Uterus (tissue), 4 donors: ENCODE measurements at places on chromosomes 3 and 15. TPM values are rescaled to one million over a fixed set of nuclear protein-coding genes. Genes with fewer than 3 reads are reported as not detected.

Gene RASL12
- 68.0 TPM for total RNA-seq

DNA sequence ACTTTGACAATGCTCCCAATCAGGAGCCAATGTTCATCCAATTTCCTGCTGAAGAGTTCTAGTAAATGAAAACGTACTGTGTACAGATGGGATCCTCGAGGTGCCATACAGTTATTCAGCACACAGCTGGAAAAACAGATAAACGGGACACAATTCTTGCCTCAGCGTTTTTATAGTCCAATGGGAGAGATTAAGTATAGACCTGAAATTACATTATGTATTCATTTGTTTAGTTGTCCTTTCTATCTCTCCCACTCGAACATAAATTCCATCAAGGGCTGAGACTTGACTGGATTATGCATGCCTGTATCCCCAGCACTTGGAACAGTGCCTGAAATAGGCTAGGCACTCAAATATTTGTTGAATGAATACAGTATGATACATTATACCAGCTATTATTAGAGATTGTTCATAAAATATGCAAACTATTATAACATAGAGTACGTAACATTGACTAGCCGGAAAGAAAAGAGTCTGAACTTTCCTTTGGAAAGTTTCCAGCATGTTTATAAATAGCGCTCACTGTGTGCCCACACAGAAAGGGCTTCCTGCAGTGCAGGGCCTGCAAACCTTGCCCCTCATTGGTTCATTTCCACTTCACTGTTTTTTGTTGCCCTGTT, 27.4 kb upstream of the SNTN start:
- no peak for DNase-seq

DNA sequence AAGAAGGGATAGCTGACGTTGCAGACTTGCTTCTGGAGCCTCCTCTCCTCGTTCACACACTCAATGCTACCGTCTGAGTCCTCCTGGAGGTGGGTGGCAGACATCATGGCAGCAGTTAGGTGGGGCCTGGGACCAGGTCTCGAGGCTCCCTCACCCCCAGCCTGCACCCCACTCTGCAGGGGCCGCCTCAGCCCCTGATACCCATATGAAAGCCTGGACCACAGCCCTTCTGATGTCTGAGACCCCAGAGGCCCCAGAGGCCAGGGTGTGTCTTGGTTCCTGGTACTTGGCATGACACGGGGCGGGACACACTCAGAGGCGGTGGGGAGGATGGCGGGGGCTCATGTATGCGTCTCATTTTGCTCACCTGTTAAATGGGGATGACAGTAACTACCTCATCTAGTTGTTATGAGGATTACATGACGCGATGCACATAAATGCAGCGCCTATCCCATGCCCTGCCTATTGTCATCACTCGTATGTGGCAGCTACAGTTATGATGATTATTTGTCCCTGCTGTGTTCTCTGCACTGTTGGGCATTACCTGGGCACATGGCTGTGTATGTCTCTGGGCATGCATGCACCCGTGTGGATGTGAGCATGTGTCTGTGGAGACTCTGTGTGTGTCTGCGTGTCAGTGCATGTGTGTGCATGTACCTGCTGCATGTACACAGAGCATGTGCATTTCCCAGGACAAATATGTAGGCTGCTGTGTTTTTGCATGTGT, 39.9 kb downstream of the FEM1B start:
- peak; percentile 9 for DNase-seq

- no peak for DNase-seq
Observed at GRCh38 chr3:126480861-126481260, 5.2 kb upstream of the ZXDC start.

DNA sequence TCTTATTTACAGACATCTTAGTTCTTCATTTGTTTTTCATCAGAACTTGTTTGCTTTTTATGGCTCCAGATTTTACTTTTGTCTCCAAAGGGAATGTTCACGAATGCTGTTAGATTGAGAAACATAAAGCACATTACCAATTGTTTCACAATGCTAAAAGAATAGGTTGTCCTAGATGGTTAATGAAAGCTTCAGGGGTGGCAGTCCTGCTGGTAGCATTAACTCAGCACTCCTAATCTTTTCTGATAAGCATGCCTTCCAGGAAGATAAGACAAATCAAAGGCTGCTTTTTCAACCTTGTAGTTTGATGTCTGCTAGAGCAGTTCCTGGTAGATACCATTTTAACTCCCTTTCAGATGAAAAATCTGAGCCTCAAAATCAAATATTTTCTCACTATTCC, 619.4 kb downstream of the PYDC2 start:
- no peak for DNase-seq

- DNase-seq, result peak; percentile 46
Observed at GRCh38 chr3:172550347-172550943, 27.2 kb upstream of the TNFSF10 start.
